Fibroblast of villous mesenchyme (primary cell): ENCODE measurements at places on chromosomes 12 and 14. TPM values are rescaled to one million over a fixed set of nuclear protein-coding genes. Genes with fewer than 3 reads are reported as not detected.

DNA sequence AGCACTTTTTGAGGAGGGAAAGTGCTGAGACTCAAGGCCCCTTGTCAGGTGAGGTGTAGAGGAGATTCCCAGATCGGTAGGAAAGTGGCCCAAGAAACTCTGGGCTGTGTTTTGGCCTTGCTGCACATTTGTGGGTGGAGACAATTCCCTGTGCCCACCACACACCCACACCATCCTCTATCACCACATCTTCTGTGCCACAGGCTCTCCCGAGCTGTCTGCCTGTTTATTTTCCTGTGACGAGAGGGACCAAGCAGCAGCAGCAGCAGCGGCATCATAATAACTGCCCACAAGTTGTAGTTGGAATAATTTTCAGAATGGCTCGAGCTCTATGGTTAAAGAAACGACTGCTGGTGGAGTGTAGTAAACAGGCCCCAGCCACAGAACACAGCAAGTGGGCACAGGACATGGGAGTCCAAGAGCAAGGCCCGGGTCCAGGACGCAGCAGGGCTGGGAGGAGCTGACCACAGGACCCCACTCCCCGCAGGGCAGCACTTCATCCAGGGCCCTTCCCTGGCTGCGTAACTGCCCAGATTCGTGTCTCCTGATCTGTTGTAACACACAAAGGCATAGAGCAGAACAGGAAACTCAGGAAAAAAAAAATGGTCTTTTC lies 55.6 kb upstream of the BCL2L14 start:
- no peak for DNase-seq

- DNase-seq, result no peak
Observed at GRCh38 chr12:124071075-124071443, 98.0 kb downstream of the ZNF664 start.

The RNASE7 gene
- total RNA-seq, result not detected in 2 replicates

- no peak for DNase-seq
Observed at GRCh38 chr12:31218203-31219025, 107.5 kb downstream of the SINHCAF start.

The LDHB gene
- 525 and 613 TPM in 2 replicates for total RNA-seq

GRCh38 chr12:120733574-120733973 lies 7.9 kb downstream of the ACADS start:
- DNase-seq, result no peak

DNA sequence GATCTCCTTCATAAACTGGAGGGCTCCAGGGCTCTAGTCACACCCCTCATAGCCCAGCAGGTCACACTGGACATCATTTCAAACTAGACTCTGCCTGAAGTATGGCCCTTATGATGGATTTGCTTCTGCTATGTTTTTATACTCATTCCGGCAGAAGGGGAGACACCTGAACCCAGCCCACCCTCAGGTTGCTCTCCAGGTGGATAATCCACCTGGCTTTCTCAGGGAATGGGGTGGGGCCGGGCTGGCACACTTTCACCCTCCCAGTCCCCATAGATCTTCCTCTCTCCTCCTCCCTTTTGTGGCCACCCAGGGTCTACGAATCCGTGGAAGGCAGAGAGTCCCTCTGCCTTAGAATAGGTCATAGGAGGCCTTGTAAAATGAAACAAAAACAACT lies 9.8 kb upstream of the KRT73 start:
- DNase-seq, result no peak

- peak; percentile 87 for DNase-seq
Observed at GRCh38 chr12:6161124-6161882, 36.8 kb upstream of the VWF start.

DNA sequence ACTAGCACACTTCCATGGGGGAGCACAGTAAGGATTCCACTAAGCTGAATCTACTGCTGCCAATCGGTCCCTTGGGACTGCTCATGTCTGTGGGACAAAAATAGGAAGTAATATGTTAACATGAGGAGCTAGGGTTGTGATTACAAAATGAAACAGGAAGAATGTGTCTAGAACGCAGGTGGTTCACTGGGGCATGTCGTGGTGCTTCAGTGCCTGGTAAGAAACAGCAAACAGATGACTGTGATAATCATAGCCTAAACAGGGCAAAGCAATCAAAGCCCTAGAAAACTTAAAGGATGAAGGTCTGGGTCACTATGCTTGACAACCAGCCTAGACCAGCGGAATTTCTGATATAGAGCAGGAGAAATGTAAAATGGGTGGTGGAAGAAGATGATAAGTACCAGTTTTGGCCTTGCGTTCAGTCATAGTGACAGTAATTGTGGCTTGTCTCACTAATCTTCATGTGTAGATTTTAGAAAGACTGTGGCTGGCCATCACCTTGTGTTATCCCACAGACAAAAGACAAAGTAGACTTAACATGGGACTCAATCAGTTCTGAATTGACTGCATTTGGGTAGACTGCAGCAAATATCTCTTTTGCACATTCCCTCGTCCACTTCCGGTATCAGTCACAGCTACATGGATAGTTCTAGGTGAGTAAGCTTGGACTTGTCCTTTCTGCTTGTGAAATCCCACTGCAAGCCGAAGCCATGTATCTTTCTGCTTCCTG lies 51.4 kb downstream of the WASHC3 start:
- no peak for DNase-seq

DNA sequence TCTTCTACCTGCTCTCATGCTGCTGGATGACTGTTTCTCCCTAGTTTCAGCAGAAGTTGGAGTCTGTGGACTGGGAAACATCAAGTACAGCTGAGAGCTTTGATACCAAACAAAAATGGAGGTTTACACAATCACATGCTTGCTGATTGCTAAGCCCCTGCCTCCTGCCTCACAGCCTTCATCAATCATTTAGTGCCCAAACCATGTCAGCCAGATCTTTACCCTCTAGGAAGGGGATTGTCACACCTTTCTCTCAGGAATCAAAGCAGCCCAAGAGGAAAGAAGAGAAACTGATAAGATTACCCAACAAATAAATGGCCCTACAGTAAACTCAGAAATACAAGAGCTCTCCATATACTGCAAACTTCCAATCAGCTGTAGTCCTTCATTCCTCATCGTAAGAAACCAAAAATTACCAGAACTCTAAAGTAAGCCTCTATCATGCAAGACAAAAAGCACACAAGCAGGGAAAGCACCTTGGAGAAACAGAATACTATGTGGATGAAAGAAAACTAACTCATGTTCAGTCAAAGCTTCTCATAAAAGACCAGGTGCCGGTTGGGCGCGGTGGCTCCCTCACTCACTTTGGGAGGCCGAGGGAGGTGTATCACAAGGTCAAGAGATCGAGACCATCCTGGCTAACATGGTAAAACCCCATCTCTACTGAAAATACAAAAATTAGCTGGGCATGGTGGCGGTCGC lies 63.6 kb upstream of the RESF1 start:
- no peak for DNase-seq

The PMEL gene
- 1.3 TPM in 2 replicates for total RNA-seq

DNA sequence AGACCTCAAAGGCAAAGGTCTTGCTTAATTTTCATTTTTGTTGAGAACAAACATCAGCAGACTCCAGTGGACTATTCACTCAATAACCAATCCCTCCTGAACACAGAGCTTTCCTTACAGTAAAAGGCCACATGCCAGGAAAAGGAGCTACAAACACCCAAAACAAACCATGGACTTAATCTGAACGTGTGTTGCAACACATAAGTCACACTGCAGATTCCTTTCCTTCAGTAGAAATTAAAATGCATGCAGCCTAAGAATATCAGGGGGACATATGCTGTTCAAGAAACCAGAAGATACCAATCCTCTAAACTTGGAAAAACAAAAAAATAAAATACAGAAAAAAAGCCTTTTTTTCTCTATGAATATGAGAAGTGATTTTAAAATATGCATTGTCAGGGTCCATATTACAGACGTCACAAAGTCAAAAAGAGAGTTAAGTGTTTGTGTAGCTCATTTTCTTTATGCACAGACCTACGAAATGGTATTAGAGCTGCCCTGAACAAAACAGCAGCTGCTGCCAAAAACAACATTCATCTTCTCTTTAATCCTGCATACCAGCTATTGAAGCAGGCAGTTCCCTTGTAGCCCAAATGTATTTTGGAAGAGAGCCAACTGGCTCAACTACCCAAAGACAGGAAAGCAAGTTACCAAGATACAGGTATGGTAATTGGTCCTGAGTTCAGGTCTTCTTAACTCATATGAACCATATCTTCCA lies 26.2 kb downstream of the KITLG start:
- peak; percentile 96 for DNase-seq

The MRPL51 gene
- total RNA-seq, result 86.8 and 101 TPM in 2 replicates

The CCDC38 gene
- not detected in 2 replicates for total RNA-seq

The MAP4K5 gene
- total RNA-seq, result 94.4 and 109 TPM in 2 replicates

GRCh38 chr12:8894378-8894777 lies 19.9 kb upstream of the PHC1 start:
- peak; percentile 51 for DNase-seq

DNA sequence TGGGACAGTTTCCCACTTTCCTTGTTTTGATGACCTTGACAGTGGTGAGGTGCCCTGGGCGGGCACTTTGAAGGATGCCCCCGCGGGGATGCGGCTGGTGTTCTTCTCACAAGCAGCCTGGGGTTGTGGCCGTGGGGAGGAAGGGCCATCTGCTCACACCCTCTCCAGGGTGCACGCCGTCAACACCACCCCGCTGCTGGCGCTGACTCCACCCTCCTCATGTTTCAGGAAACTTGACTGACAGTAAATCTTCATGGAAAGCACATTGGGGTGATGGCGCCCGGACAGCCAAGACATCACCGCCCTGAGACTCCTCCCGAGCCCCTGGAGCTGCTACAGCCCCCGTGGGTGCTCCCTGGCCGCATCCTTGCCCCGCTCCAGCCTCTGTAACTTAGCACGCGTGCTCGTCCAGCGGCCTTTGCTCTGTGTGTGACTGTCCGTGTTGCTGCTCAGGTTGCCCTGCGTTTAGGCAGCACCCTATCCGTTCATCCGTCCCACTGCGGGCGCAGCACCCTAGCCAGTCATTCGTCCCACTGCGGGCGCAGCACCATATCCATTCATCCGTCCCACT lies 150.2 kb upstream of the C14orf180 start:
- DNase-seq, result no peak

- peak; percentile 61 for DNase-seq
Observed at GRCh38 chr14:72420749-72421474, 473.0 kb downstream of the DPF3 start.

DNA sequence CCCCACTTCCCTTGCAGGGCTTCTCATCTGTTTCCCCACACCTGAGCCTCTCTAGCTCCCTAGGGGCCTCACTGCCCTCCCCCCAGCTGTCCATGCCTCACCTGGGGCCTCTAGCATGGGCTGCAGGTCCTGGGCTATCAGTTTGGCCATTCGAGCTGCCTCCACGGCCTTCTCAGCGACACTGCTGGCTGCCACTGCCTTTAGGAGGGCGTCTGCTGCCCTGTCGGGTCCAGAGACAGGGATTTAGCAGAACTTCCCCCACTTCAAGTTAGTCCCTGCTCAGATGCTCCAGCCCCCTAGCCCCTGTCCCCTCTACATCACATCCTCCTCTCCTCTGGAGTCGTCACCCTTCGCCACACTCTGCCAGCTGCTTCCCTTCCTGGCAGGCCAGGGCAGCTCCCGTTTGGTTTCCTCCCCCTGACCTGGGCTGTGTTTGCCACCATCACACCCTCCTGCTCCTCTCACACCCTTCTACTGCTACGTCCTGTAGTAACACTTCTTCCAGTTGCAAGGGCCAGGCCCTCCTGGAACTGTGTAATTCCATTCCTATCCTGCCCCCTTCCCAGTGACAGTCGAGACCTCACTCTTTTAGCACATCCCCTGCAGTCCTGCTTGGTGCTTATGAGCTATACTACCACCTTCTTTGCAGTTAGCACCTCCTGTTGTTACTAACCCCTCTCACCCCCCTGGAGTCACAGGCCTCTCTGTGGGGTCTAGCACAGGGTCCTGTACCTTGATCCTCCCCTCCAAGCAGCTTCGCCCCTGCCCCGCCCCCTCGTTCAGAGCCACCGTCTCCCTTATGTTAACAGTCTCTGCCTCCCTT lies 4.3 kb upstream of the AP1G2 start:
- no peak for DNase-seq

DNA sequence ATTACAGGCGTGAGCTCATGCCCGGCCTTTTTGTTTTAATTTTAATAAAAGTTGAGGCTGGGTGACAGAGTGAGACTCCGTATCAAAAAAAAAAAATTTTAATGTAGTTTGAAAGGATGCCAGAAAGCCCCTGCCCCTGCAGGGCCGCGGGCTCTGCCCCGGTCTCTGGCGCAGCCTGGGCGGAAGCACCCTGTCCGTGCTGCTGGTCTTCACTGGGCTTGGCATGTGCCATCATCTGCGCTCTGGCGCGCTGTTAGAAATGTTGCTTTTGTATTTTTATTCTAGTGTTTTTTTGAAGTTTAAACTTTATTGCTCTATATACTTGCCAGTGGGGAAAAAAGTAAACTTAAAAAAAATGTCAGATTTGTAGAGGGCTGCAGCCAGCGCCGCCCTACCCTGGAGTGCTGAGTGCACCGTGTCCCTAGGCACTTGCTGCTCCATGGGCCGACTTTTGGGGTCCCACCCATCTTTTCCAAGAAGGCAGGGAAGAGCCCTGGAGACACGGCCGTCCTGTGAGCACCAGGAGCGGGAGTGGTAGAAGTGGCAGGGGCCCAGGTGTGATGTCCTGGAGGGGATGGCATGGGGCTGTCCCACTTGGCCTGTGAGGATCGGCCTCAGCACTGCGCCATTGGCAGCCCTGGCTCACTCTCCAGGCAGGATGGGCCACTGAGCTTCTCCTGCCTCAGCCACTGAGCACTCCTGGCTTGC lies 4.0 kb downstream of the MTA1 start:
- DNase-seq, result no peak

The SPIC gene
- not detected in 2 replicates for total RNA-seq

- DNase-seq, result peak; percentile 61
Observed at GRCh38 chr12:12334367-12335040, 15.5 kb downstream of the MANSC1 start.

The MGP gene
- 3.5 and 10.6 TPM in 2 replicates for total RNA-seq

DNA sequence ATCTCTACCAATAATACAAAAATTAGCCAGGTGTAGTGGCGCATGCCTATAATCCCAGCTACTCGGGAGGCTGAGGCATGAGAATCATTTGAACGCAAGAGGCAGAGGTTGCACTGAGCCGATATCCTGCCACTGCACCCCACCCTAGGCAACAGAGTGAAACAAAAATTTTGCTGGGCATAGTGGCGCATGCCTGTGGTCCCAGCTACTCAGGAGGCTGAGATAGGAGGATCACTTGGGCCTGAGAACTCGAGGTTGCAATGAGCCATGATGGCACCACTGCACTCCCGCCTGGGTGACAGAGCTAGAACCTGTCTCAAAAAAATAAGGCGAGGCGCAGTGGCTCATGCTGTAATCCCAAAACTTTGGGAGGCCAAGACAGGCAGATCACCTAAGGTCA lies 9.5 kb downstream of the ATXN2 start:
- no peak for DNase-seq

- DNase-seq, result no peak
Observed at GRCh38 chr14:76812093-76812421, 625 bp downstream of the ANGEL1 start.

- DNase-seq, result no peak
Observed at GRCh38 chr12:72250346-72250745, 21.8 kb upstream of the TRHDE start.

DNA sequence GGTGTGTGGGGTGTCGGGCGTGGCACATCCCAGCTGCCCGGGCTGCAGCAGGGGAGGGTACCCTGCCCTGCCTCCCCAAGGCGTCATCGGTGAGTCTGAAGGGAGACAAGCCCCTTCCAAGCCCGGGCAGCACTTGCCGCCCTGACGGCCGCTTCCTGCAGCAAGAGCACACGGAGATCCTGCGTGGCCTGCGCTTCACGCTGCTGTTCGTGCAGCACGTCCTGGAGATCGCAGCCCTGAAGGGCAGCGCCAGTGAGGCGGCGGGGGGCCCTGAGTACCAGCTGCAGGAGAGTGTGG lies 10.1 kb upstream of the PUS1 start:
- no peak for DNase-seq
